ENCODE measurements at places on chromosomes 6 and 20.

DNA sequence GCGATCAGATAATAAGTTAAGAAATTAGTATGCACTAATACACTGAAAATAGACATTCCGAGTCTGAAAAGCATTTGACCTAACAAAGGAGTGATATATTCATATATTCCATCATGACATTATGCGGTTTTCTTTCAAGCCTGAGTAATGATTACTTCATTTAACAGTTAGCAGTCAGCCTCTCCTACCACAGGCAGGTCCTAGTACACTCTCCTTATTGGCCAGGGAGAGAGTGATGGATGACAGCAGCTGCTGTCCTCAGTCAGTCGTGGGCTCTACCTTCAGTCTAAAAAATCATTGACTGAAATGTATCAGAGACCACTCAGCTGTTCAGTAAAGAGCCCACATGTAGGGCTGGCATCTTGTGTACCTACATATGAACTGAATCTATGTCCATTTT is 33.2 kb upstream of the VGLL2 start:
- no peak for DNase-seq

DNA sequence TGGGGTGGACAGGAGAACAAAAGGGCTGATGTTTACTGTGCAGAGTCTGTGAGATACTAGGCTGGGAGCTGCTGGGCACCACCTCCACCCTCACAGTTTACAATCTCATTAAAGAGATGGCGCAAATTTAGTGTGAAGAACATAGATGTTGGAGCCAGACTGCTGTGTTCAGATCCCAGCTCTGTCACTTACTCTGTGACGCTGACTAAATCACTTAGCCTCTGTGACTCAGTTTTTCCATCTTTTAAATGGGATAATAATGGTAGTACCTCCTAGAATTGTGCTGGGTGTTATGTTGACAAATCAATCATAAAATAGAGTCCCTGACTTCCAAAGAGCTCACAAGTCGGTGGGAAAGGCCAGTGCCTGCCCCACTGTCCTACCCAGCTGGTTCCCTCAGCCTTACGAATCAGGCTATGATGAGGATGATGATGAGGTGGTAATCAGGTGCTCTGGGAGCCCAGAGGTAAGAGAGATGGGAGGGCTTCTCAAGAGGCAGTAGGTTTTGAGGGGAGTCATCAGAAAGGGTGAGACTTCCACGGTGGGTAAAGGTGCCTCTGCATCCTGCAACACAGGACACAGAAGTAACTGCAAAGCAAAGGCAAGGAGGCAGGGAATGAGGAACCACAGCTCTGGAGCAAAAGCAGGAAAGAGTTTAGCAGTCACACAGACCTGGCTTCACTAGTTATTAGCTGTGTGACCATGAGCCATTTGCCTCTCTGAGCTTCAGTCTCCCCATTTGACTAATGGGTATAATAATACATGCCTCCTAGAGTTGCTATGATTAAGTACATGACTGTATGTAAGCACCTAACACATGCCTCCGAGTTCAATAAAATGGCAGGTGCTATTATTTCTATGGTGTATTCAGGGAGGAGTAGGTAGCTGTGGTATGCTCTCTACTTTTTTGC is 8.9 kb downstream of the FYN start:
- DNase-seq: no peak

DNA sequence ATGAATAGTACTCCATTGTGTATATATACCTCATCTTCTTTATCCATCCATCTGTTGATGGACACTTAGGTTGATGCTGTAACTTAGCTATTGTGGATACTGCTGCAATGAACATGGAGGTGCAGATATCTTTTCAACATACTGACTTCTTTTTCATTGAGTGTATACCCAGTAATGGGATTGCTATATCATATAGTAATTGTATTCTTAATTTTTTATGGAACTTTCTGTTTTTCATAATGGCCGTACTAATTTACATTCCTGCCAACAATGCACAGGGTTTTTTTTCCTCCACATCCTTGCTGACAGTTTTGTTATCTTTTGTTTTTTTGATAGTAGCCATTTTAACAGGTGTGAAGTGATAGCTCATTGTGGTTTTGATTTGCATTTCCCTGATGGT is 5.2 kb downstream of the CCN2 start:
- DNase-seq: no peak

DNA sequence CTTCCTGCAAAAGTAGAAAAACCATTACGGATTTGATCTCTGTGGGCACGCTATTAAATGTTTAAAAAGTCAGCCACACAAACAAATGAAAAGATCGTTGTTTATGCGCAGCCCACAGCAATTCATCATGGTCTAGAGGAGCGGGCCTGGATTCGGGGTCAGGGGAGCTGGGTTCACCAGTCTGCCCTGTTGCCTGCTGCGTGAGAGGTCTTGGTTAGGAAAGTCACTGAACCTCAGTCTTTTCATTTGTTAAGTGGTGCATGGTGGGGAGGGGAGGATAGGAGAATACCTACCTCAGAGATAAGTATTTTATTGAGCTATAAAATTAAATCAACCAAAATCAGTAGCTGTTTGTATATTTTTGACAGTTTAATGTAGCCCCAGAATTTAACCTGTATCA is 47.3 kb upstream of the FYN start:
- DNase-seq: no peak

DNA sequence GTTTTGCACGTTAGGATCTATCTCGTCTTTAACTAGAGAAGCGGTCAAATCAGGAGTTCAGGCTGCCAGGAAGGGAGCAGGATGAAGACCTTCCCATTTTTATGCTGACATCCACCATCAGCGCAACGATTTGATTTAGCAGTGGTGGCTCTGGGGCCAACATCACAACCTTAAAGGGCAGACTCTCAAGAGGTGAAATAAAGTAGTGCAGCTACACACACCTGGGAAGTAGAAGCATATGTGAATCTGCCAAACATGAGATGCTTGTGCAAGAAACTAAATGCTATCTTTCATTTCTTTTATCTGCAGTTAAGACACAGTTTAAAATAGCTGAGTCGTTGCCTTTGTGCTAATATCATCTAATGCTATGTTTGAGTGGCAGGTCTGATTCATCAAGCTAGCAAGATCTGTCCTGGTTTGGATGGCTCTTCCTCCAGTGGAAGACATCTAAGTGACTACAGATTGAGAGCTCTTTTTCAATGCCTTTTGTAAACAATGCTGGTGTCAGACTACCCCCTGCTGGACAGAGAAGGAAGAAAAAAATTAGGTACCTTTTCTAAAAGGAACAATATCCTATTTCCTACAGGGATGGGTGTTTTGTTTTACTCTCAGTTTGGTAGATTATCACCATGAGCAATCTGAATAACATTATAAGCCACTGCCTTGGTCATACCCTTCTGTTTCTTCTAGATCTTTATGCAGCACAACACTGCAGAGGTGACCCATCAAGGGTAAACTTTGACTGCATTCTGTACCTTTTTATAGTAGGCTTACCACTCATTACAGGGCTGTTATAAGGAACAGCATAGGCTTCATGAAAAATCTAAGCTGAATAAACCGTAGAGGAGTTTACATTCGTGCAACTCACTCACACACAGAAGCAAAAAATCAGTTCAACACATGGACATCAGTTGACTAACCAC is 171.6 kb upstream of the FBXL4 start:
- DNase-seq: no peak

DNA sequence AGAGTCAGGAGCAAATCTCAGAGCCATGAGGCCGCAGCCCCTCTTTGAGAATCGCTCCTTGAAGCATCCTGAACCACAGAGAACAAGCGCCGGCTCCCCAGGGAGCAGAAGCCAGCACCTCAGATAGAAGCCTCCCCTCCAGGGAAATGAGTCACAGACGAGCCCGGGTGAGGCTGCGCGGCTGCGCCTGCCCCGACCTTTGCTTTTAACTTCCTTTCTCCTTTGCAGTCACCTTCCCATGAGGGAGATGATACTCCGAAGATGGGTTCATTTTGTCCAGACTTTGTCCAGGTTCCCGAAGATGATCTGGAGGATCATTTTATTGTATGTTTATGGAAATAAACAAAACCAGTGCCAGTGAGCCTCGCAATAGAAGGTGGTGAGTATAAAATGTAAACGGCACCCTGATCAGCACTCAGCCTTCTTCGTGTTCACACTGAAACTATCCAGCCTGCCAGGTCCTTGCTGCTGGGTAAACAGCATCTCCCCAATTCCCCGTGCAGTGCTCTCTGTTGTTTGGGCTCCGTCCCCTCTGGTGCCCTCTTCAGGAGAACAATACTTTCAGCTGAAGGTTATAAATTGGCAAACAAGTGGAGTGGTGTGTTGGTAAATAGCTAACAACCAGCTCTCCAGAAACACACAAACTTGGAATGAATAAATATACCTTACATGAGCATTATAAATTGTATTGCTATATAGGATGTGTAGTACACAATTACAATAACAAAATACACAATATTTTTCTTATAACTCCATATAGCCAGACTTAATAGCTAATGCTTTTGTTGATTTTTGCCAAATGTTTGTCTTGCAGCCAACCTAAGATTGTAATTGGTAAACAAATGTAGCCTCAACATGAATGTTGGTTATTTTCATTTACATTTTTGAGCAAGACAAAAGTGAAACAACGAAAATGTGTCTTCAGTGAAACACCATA is 41.4 kb upstream of the TMEM181 start:
- peak; percentile 21 for DNase-seq

- no peak for DNase-seq
Observed at GRCh38 chr20:63432577-63433325, 39.7 kb downstream of the KCNQ2 start.

GRCh38 chr6:1840491-1841121 is 230.9 kb downstream of the FOXC1 start:
- no peak for DNase-seq

- DNase-seq: no peak
Observed at GRCh38 chr20:48965189-48965910, 43.8 kb downstream of the ARFGEF2 start.

GRCh38 chr6:140480852-140481251 is 1106.4 kb upstream of the CITED2 start:
- no peak for DNase-seq

DNA sequence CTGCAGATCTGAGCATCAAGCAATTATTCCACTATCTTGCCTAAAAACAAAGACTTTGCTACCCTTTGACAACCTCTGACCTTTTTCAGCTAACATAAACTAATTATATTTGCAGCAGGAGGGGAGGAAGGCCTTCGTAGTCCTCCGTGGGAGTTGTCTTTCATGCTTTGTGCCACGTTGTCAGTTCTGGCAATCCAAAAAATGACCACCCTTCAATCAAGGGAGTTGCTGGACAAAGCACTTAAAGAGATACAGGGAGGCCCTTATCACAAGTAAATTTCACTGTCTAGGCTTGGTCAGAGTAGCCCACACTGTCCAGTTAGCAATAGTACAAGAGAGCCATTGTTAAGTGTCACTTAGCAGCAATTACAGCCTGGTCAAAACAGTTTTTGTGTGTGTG is 578.9 kb downstream of the HAO1 start:
- DNase-seq: no peak

- no peak for DNase-seq
Observed at GRCh38 chr20:48115502-48115901, 330.2 kb upstream of the SULF2 start.

- no peak for DNase-seq
Observed at GRCh38 chr6:131642987-131643611, 6.0 kb downstream of the ENPP3 start.

DNA sequence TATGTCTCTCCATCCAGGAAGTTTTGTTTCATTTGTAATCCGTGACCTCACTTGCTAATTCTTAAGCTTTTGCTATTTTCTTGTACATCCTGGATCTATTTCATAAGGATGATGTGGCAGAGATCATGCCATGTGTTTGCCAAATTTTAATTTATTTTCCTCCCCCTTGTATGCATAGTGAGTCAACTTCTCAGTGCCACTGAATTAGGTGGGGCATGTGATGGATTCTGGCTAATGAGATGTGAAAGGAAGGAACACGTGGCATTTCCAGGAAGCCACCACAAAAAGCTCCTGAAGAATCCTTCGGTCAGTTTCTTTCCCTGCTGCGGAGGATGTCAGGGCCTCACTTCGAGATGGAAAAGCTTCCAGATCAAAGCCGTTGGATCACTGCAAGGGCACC is 86.2 kb upstream of the PRL start:
- DNase-seq: no peak

DNA sequence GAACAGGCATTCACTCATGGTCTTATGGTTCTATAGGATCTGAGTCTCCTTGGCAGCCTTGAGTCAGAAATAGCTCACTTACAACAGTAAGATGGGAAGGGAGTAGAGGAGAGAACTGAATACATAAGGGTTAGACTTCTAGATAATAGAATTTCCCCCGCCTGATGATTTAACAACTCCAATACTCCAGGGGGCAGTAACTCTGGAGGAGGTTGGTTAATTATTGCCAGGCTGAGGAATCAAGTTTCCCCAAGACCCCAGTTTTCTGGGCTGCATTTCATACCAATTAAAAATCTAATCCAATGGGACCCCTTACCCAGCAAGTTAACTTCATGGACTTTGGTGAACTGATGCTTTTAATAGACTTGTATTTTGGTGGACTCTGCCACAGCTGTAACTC is 94.2 kb upstream of the MOCS1 start:
- no peak for DNase-seq

DNA sequence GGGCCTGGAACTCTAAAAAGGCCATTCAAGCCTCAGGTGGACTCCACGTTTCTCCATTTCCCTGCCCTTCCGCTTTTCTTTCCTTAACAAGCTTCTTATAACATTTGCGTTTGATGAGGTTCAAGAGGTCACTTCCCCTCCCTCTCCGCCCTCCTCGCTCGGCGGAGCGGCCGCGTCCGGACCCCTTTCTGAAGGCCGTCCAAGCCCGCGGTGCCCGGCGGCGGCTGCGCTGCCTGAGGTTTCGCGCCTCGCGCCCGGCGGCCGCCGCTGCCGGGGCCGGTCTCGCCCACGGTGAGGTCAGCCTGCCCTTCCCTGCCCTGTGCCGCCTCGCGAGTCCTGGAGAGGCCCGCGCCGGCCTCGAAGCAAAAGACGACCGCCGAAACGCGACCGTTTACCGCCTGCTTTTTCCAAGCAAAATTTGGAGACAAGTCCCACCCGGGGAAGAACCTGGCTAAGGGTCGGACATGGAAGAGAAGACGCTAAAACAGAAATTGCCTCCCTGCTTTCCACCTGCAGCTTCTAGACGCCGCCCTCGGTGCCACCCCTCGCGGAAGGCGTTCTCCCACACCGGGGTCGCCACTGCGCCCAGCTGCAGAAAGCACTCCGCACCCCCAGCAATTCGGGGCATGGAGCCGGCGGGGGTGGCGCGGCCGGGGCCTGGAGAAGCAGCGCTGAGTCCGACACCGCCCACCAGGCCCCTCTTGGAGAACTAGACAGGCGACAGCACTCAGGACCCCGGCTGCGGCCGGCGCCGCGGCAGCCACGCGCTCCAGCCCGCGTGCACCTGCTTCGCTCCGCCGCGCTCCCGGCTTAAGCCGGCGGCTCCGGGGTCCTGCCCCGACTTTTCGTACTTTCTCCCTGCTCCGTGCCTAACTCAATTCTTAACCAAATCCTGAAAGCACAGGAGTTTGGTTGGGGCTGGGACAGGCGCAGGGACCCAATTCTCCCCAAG is 11.0 kb upstream of the FOXF2 start:
- DNase-seq: no peak

GRCh38 chr6:112180095-112180820 is 74.1 kb downstream of the LAMA4 start:
- DNase-seq: no peak

- no peak for DNase-seq
Observed at GRCh38 chr6:165641672-165642156, 21.3 kb downstream of the PDE10A start.

All from stimulated activated CD4-positive, alpha-beta T cell treated with anti-CD3 and anti-CD28 coated beads, Interleukin-1b, Interleukin-23, amount 100 ng/mL, for 4 hours (primary cell).